ENCODE measurements at places on chromosomes 4 and X.

DNA sequence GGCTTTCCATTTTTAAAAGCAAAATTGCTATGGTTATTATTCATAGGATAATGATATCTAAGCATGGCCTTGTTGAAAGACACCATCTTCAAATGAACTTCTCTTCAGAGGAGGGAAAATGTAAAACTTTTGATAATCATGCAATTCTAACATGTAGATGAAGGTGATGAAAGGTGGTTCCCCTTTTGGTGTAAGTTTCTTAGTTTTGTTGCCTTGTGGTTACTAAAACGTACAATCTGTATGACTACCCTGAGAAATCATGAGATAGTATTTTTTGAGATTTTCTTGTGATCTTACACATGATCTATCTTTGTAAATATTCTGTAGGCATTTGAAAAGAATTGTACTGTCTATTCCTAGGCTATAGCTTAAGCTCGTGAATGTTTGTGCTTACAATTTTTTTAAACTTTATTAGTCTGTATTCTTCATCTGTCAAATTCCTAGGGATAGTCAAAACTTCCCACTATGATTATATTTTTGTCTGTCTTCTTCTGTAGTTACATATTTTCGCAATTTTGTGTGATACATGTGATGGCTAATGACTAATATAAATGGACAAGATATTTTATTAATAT lies 47.5 kb downstream of the PTPN13 start:
- no peak for DNase-seq

DNA sequence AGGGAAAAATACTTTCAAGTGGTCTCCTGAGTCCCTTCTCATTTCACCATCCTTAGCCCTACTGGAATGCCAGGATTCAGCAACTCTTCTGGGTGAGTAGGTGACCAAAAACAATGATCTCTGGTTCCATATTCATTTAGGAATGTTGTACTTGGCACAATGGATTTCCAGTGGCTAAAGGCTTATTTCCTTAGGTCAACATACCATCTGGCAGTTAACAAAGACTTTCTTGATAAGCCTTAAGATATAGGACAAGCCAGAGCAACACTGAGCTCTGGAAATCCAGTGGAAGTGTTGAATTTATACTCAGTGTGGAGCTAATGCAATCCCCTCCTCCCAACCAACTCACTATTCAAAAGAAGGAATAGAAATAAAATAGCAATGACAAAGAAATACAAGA lies 139.4 kb upstream of the EMCN start:
- no peak for DNase-seq

- DNase-seq, result no peak
These were observed 6.3 kb upstream of the TRPC5OS start for GRCh38 chrX:111869639-111870034.

- DNase-seq, result no peak
These were observed 2.7 kb downstream of the TMEM255A start for GRCh38 chrX:120308558-120308957.

GRCh38 chrX:122078079-122078478 lies 1030.7 kb downstream of the GLUD2 start:
- no peak for DNase-seq

GRCh38 chr4:7414736-7415510 lies 19.8 kb downstream of the PSAPL1 start:
- DNase-seq, result no peak

- DNase-seq, result no peak
These were observed 22.4 kb upstream of the RBPJ start for GRCh38 chr4:26298198-26298947.

- DNase-seq, result no peak
These were observed 58.5 kb downstream of the ASMT start for GRCh38 chrX:1673337-1673736.

DNA sequence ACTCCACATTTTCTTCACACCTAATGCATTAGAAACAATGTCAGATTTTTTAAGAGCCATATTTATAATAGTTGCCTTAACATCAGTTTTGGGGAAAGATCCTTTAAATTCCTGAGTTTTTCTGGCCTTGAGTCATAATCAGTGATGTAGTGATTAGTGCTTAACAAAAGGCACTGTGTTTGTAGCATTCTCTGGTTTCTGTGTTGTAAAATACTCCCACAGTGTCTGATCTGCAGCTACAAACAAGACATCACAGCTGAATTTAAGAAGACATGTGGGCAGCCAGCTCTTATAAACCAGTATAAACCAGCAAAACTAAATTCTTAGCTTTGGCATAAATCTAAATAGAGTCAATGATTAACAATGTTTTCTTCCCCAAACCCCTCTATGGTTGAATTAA lies 233.8 kb downstream of the FSTL5 start:
- DNase-seq, result no peak

DNA sequence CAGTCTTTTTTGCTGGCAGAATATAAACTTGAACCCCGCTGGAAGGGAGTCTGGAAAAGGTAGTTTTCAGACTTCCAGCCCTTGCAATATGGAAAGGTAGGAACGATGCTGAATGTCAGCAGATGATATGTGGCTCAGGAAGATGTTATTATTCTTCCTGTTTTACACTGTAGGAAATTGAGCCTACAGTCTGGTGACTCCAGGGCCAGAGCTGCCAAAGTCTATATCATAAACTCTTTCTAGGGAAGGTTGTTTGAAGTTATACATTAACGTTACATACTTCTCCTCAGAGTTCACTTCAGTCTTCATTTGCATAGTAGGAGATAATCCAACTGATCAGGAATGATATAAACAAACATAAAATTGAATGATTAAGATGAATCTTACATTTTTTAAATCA lies 141.3 kb downstream of the FAT4 start:
- DNase-seq, result no peak

DNA sequence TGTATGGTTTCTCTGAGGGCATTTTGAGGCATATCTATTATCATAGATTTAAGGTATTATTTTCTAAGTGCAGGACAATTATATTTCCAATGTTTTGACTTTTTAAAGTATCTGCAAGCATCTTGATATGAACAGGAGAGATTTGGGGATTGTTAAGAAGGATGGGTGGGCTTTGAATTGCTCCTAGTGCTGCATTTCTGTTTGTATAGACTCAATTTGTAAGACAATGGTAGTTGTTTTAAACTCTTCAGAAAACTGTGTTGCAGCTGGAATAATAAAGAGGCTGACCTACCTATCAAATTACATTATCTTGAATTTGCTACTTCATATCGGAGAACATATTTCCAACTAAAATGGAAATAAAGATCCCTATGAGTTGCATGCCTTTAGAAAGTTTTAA lies 570.3 kb downstream of the ADGRL3 start:
- no peak for DNase-seq

GRCh38 chr4:72666910-72667309 lies 97.9 kb upstream of the ADAMTS3 start:
- DNase-seq, result no peak

- DNase-seq, result no peak
These were observed 89.0 kb downstream of the SMIM20 start for GRCh38 chr4:26003056-26003455.

GRCh38 chr4:183412821-183413220 lies 31.6 kb upstream of the CDKN2AIP start:
- DNase-seq, result no peak

DNA sequence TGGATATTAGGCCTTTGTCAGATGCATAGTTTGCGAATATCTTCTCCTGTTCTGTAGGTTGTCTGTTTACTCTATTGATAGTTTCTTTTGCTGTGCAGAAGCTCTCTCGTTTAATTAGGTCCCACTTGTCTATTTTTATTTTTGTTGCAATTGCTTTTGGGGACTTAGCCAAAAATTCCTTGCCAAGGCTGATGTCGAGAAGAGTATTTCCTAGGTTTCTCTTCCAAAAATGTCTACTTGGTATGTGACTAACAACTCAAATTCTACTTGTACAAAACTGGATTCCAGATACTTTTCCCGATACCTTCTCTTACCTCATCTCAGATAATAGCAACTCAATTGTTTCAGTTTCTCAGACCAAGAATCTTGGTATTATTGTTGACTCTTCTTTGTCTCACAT lies 142.4 kb upstream of the GLRA2 start:
- DNase-seq, result no peak

DNA sequence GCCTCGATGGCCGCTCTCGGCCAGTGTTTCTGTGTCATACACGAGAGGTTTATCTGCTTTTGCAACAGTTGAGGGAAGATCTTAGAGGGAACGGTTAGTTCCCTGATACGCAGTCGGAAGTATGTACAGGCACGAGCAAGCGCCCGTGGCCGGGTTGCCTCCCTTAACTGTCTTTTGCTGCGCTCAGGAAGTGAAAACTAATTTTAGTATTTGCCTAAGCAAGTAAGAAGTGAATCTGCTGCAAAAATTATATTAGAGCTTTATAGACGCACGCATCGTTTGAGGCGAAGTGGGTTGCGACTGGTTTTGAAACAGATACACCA lies 695 bp downstream of the MTM1 start:
- no peak for DNase-seq

DNA sequence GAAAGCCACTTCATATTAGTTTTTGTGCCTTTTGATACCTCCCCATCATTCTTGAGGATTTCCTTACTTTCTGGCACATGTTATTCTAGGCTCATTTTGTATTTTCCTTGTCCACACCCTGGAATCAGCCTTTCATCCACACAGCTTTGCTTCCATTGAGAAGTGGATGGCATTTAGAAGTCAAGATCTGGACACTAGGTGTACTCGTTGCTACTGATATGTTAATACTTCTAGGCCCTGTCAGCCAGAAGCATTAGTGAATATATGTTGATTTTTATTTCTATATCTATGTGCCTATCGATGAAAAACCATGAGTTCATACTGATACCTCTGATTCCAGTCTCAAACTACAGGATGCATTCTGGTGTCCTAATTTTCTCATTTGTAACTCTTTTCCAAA lies 73.2 kb downstream of the ARHGAP24 start:
- no peak for DNase-seq

DNA sequence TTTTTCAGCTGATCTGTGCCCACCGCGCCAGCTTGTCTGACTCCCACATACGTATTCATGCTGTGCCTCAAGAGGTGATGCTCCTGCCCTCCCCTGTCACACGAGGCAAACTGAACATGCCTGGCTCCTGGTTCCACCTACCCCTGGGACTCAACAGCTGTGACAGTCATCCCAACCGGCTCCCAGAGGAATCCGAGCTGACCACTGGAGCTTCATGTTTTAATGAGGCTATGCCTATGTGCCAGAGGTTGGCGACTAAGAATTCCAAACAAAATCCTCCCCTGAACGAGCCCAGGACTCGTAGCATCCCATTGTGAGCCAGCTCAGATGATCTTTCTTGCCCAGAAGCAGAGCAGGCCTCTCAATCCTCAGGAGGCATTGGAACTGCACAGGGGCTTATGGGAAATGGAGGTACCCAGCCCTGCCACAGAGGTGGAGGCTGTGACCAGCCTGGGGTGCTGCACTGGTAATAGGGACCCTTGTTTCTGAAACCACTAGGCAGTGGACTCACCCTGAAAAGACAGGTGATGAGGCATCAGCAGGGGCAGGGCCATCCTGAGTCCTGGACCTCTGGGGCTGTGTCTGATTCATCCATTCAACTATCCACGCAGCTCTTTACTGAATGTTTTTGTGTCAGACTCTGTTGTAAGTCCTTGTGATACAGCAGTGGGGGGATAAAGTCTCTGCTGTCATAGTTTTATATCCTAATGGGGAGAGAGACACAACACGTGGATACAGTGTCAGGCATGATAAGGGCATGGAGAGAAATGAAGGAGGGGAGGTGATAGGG lies 325.0 kb downstream of the EVC2 start:
- DNase-seq, result no peak

- DNase-seq, result no peak
These were observed 86.4 kb downstream of the CBR4 start for GRCh38 chr4:168923526-168924194.

DNA sequence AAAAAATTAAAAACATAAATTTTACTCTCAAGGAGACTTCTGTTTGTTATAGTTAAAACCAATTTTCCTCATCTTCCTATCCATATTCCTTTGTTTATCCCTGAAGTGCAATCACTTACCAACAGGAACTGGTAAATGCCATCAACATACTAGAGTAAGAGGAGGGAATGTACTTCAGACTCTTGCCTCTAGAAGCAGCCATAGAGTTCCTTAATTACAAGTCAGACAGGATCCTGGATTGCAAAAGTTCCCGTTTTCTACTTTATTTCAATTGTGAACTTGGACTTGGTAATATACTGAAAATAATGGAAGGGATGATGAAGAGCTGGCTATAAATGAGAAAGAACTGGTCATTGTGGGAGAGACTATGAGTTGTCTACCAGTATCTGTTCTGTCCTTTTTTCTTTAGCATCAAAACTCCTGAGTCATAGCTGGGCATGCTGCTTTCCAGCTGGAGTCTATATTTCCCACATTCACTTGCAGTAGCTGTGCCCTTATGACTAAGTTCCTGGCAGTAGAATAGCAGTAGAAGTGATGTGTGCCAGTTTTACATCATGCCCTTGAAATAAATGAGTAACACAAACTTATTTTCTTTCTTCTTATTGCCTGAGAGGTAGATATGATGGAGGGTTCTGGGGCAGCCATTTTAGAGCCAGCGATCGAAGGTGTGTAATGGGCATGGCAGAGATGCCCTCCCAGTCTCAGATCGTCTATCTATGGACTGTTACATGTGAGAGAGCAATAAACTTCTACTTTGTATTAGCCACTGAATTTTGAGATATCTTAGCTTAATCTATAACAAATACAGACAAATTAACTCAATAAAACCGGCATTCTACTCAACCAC lies 26.8 kb upstream of the SPARCL1 start:
- DNase-seq, result no peak

- DNase-seq, result no peak
These were observed 285.3 kb upstream of the RASGEF1B start for GRCh38 chr4:81756973-81757372.

GRCh38 chrX:123436512-123437136 lies 252.5 kb downstream of the GRIA3 start:
- DNase-seq, result no peak

DNA sequence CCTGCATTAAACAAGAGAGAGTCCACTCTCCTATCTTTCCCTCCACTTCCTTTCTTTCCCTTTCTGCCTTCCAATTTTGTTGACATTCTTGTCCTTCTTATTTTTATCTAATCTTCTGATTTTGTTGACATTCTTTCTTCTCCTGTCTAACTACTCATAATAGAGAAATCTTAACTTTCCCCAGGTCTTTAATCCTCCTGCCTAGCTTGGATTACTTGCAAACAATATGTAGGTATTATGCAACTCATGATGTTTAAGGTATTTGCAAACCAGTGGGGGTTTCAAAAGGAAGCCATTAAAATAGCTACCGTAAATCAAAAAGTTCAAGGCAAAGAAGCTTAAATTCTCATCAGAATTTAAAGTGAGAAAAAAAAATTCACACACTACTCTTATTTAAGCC lies 53.9 kb downstream of the PROM1 start:
- no peak for DNase-seq

GRCh38 chrX:10102046-10102704 lies 54.6 kb upstream of the CLCN4 start:
- no peak for DNase-seq
